ENCODE measurements at places on chromosomes 6 and 20.
A peak's percentile ranks its signal among the peaks of the same experiment; 100 is the strongest.

- DNase-seq, result no peak
These were observed 94.2 kb downstream of the TBC1D7 start for GRCh38 chr6:13234130-13234529.

DNA sequence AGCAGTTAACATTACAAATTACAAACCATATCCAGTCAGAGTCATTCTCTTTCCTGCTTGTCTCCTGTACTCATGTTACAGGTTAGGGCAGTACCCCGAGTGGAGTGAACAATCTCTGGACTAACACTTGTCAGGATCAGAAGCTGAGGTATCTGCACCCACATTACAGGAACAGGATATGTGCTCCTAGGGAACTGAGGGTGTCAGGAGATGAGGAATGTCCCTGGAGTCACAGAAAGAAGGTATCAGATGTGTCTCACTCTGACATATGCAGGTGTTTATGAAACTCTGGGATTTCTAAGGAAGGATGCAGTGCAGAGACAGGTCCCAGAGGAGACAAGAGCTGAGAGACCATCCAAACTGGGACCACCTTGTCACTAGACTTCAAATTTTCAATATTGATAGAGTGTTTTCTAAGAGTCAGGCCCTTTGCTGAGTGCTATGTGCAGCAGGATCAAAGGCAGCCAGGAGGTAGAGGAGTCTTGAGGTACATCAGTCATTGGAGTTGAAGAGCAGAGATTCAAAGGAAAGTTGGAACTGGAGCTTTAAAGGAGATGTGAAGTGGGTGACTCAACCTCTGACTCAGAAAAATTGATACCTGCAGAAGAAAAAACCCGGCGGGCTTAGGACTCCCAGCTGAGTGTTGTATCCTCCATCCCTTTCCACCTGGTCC is 12.6 kb downstream of the HLA-DPB1 start:
- DNase-seq, result no peak

DNA sequence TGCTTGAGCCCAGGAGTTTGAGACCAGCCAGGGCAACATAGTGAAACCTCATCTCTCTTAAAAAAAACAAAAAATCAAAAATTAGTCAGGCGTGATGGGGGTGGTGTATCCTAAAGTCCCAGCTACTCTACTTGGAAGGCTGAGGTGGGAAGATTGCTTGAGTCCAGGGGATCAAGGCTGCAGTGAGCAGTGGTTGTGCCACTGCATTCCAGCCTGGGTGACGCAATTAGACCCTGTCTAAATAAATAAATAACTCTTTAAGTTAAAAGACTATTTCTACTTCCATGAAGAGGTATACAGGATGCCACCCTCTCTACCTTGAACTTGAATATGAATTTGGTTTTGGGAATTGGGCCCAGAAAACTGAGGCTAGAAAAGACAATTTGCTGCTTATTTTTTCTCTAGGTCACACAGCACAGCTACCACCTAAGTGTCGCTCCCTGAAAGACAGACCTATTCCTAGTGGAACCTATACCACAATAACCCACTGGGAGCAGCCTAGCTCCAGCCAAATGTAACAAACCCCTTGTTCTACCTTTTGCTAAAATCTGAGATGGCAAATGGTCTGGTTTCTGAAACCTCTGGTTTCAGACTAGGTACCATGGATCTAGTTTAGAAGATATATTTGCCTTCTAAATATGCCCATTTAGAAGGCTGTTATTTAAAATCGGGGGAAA is 35.2 kb downstream of the HMGCLL1 start:
- no peak for DNase-seq

- DNase-seq, result no peak
These were observed 183.5 kb downstream of the DST start for GRCh38 chr6:56459030-56459805.

- DNase-seq, result no peak
These were observed 2.1 kb downstream of the CALHM6 start for GRCh38 chr6:116463301-116463700.

DNA sequence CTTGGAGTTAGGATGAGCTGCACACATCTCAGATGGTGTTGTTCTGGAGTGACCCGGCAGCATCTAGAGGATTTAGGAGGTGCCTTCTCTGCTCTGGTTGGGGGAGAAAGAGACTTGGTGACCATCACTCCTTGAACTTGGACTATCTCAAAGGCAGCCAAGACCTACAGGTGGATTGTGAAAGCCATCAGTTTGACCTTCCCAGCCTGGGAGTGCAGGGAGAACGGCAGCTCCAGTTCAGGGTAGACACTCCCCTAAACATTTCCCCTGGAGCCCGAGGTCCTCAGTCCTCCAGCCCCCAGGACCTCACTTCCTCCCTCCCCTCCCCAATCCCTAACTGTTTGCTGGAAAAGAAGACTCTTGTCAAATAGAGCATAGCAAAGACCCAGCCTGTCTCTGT is 128.7 kb upstream of the ARMC2 start:
- DNase-seq, result no peak

DNA sequence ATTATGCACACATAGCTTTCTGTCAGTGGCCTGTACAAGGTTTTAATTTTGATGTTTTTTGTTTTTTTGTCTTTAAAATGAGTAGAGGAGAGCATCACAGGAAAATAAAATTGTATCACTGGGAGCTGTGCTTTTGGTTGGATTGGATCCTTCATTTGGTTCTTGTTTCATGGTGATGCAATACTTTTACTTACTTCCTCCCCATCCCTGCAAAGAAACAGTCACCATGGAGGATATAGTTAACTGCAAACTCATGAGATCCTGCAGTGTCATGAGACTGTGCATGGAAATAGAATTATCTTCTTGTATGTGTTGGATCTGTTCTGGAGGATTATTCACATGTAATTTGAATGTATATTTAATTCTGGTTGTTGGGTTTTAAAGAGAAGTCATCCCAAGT is 122.3 kb downstream of the JARID2 start:
- DNase-seq, result no peak

GRCh38 chr6:157430834-157431233 is 49.8 kb downstream of the ZDHHC14 start:
- DNase-seq, result no peak

GRCh38 chr6:138856654-138857053 is 60.8 kb downstream of the ECT2L start:
- no peak for DNase-seq

- DNase-seq, result no peak
These were observed 10.6 kb upstream of the SUPT3H start for GRCh38 chr6:45388328-45388727.

DNA sequence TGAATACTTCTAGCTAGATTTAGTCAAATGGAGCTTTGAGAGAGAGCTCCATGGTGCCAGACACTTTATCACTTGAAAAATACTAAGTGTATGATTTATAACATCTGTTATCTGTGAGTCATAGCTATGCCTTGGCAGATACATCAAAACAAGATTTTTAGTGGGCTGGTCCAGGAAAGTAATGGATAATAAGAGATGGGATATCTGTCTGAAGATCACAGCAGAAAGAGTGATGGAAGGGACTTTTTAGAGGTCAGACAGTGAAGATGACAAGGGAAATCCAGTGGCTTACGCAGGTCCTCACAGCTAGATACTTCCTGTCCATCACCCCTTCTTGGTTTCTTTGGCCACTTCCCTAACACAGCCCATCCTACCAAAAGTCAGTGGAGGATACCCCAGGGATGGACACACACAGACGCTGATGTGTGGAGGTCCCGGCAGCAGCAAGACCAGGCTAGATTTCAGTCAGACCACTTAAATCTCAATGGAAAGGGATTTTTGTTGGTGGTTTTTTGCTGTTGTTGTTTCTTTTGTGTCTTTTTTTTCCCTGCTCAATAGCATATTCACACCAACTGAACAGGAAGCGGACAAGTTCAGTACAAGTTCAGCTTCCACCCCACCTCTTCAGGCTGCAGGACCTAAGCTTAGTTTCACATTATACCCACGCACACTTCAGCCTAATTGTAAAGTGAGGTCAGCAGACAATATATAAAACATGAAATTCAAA is 209.3 kb downstream of the ALDH8A1 start:
- no peak for DNase-seq

DNA sequence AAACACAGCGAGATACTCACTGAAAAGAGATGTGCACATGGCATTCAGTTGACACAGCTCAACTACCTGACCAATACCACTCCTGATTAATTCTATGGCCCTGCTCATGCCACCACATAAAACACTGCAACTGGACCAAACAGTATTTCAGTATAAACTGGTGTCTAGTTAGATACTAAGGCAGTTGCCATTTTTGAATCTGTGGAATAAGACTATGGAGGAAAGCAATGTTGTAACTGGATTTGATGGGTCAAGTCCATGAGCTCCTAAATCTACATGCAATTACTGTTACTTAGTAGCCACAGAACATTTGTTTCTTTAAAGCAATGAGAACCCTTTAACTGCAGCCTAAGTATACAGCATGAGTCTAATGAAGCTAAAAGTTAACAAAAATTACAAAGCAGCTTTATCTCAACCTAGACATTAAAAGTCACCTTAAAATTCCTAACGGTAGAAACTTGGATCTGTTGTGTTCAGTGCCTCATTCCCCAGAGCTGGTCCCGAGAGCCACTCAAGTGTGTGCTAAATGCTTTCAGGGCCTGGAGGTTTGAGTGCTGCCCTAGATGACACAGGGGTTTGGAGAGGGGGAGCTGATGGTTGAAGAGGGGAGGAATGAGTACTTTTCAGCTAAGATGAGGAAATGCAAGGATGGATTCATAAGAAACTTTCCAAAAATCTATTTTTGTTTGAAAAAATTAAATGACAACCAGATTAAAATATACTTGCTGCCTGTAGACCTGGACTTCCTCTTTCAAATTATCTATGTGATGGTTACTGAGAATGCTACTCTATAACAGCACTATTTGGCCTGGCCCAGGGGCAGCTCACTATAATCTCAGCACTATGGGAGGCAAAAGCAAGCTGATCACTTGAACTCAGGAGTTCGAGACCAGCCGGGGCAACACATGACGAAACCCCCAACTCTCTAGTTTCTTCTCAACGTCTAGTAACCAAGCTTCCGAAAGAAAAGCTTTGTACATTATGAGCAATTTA is 15.6 kb downstream of the SNX5 start:
- DNase-seq, result no peak

GRCh38 chr20:22682381-22682780 is 98.0 kb upstream of the FOXA2 start:
- no peak for DNase-seq

- no peak for DNase-seq
These were observed 171.3 kb downstream of the HACE1 start for GRCh38 chr6:104688283-104688969.

GRCh38 chr6:56339524-56339923 is 92.1 kb upstream of the COL21A1 start:
- no peak for DNase-seq

GRCh38 chr6:141347086-141347485 is 785.6 kb upstream of the GJE1 start:
- DNase-seq, result no peak

DNA sequence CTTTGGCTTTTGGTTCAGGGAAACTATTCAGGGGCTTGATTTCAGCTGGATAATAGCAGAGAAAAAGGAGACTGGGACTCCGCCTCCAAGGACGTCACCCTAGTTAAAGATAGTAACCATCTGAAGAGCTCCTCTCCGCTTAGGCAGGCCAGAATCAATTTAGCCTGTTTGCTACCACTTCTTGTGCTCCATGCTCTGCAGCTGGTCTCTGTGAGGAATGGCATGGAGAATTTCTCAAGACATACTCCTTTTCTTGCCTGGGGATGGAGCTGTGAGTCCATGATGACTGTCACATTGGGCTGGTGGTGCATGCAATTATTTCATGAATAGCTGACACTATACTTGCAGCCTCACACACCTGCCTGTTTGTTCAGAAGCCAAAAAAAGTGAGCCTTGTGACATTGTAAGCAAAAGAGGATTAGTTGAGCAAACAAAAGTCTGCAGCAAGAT is 61.4 kb downstream of the TXLNB start:
- no peak for DNase-seq

DNA sequence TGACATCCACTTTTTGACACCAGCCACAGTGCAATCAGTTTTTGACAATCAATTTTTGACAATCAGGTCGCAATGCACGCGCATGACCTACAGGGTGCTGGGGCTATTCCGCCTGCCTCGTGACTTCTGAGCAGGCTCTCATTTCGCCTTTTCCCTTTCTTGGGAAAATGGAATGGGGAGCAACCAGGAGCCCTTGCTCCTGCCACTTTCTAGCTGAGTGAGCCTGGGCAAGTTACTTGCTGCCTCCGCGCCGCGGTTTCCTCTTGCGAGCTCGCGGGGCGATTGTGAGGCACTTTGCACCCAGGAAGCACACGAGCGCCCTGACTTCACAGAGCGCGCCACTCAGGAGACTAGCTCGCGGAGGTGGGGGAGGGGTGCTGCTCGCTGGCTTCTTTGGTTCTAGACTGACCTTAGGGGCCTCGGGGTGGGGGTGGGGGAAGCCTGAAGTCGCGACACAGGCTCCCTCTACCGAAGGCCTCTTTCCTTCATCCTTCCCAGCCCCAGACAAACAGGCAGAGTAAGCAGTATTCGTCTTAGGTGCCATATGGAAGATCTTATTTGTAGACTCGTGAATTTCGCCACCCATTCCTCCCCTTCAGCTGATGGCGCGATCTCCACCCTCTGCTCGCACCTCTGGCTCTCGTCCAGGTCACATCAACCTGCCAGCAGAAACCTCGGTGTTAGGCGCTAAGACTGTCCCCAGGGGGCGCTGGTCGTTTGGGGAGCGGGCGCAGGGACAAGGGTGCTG is 4.6 kb downstream of the TP53TG5 start:
- peak; percentile 92 for DNase-seq

DNA sequence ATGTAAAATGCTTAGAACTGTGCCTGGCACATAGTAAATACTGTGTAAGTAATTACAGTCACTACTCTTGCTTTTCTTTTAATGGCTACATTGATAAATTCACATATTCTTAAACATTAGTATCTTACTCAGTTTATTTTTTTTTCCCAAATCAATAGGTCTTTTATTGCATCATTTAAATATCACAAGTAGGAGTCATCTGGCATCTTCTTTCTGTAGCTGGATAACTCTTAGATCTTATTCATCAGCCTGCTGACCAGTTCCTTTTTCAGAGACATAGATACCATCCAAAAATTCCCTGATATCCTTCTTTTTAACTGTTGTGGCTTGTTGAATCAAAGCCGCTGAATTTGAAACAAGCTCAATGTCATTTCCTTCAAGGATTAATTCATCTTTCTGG is 20.0 kb upstream of the PHF3 start:
- no peak for DNase-seq

GRCh38 chr20:17624551-17625245 is 54.8 kb downstream of the DSTN start:
- peak; percentile 10 for DNase-seq

- no peak for DNase-seq
These were observed 31.8 kb downstream of the RNF146 start for GRCh38 chr6:127298475-127298874.

- DNase-seq, result peak; percentile 82
These were observed 19.5 kb upstream of the SIRT5 start for GRCh38 chr6:13554929-13555333.

- DNase-seq, result no peak
These were observed 12.4 kb downstream of the B4GALT5 start for GRCh38 chr20:49701241-49701790.

Data from dorsolateral prefrontal cortex (tissue), 122 donors.